ENCODE measurements at places on chromosomes 12 and 14.

DNA sequence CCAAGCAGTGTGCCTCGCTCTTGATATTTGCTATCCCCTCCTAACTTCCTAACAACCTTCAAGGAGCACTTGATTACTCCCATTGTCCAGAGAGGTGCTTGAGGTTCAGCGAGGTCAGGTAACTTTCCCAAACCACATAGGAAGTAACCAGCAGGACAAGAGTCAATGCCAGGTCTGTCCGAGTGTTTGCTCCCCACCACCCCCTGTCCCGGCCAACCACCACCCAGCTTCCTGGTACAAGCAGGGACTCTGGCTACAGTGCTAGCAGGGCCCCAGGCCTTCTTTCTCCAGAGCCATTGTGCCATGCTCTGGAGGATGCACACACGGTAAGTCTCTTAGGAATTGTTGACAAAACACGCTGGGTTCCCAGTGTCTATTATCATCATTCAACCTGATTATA is 49.2 kb downstream of the SYNE3 start:
- no peak for DNase-seq

DNA sequence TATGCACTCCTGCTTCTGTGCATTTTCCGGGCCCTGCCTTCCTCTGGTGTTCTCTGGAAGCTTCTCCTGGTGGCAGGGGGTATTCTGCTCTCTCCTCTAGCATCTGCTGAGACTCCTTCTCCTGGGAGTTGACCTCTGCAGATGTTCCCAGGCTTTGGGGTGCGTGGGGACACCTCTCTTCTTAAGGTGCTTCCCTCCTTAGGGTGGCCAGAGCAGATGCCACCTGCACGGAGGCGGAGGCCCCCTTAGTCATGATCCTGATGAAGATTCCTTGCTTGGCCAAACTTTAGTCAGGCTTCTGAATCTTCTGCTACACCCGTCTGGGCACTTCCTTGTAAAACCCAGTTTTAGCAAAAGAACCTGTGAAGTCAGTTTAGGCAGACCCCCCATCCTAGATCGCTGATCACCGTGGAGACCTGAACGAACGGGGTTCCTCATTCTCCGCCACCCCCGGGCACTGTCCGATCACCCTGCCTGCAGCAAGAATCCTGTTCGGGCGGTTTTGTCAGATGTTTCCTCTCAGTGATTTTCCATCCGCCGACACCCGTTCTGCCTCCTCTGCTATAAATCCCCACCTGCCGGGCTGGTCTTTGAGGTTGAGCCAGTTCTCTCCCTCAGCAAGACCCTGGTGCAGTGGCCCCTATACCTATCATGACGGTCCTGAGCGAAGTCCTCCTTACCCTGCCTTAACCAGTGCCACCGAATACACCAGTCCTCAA is 111.9 kb downstream of the CALM1 start:
- no peak for DNase-seq

GRCh38 chr14:64109819-64110554 is 184.2 kb downstream of the ESR2 start:
- no peak for DNase-seq

- no peak for DNase-seq
Observed at GRCh38 chr14:54589843-54590242, 22.9 kb downstream of the SAMD4A start.

GRCh38 chr14:37668646-37669045 is 73.2 kb downstream of the TTC6 start:
- DNase-seq = no peak

- DNase-seq = no peak
Observed at GRCh38 chr12:18400186-18400585, 138.9 kb downstream of the PIK3C2G start.

- no peak for DNase-seq
Observed at GRCh38 chr14:63523735-63524426, 19.3 kb downstream of the PPP2R5E start.

DNA sequence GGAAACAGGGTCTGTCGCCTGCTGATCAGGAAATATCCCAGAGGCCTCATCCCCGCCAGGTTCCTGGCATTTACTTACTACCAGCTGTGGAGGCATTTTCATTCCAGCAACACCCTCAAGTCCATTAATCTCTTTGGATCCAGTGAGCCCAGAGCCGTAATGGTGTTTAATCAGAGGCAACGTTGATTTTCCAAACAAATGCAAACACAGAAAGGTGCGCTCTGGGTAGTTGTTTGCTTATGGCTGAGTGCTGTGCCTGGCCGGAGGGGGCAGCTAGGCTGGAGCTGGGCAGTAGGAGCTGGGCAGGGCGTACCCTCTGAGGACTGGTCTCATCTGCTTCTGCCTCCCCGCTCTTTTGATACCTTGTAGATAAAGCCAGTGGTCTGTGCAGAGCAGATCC is 110.6 kb downstream of the ADCK1 start:
- DNase-seq = no peak

DNA sequence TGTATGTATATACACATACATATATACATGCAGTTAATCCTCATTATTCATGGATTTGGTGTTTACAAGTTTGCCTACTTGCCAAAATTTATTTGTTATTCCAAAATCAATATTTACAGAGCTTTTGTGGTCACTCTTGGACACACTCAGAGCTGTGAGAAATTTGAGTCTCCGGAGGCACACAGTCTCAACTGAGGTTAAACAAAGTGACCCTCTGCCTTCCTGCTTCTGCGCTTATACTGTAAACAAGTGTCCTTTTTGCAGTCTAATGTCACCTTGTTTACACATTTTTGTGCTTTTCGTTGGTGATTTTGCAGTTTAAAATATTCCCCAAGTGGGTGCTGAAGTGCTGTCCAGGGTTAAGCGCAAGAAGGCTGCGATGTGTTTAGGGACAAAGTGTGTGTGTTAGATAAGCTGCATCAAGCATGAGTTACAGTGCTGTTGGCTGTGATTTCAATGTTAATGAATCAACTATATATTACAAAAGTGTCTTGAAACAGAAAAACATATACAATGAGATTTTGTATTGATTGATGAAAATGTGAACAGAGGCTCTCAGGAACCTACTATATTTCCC is 13.1 kb upstream of the LTA4H start:
- no peak for DNase-seq

DNA sequence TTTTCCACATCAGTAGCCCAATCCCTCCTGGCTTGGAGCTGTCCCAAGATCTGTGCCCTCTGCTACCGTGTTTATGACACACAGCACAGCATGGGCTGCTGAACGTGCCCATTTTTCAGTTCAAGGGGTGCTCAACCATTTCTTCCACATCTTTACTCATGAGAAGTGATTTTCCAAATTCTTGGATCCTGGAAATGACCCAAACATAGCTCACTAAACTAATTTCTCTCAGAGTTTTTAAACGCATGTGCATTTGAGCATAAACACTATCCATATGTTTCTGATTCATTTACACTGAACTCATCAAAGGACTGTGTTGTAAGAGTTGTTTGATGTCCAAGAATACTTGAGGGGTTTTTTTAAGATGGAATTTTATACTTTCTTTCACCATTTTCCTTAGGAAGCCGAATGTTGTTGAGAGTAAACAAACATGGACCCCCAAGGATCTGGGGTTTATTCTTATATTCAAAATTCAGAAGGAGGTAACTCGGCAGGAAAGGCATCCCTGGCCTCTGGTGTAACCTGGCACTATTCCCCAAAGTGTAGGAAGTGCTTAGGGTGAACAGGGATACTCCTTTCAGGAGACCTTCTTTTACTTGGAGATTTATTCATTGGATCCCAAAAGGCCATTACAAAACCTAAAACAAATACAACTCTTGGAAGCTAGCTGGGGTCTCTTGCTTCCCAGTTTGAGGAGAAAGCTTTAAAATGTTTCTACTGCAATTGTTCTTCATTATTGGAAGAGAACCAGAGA is 215.0 kb downstream of the BMP4 start:
- DNase-seq = no peak

DNA sequence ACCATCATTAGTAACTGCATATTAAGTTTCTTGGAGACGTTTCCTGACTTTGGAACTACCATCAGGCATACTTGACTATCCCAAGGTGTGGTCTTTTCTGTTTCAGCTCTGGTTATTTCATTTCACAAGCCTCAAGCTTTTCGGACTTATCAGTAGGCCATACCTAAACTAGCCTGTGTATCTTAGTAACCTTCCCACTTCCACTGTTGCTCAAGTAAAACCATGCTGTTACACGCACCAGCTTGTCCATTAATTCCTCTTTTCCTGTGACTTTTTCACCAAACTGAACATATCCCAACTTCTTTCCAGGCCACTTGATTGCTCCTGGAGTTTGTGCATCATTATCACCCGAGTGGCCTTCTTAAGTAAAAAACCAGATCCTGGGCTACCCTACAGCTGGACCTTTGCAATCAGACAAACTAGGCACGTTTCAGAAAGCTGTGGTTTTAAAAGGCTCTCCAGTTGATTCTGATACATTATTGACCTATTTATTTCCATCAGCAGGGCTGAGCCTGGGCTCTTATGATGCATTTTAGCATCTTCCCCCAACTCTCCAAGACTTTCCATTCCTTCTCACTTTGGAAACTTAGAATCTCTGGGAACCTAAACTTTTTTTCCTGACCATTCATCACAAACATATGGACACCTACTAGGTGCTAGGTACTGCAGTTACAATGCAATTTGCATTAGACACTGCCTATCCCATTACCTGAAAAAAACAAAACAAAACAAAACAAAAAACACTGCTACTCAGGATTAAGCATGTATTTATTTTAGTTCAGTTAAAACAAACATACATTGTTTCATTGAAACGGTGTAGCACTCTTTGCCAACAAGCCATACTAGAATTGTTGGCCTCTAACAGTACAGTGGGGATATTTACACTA is 14.9 kb downstream of the SLC38A2 start:
- no peak for DNase-seq

- DNase-seq = no peak
Observed at GRCh38 chr12:107844312-107844921, 69.9 kb downstream of the ASCL4 start.

- no peak for DNase-seq
Observed at GRCh38 chr12:107144990-107145389, 51.6 kb upstream of the CRY1 start.

DNA sequence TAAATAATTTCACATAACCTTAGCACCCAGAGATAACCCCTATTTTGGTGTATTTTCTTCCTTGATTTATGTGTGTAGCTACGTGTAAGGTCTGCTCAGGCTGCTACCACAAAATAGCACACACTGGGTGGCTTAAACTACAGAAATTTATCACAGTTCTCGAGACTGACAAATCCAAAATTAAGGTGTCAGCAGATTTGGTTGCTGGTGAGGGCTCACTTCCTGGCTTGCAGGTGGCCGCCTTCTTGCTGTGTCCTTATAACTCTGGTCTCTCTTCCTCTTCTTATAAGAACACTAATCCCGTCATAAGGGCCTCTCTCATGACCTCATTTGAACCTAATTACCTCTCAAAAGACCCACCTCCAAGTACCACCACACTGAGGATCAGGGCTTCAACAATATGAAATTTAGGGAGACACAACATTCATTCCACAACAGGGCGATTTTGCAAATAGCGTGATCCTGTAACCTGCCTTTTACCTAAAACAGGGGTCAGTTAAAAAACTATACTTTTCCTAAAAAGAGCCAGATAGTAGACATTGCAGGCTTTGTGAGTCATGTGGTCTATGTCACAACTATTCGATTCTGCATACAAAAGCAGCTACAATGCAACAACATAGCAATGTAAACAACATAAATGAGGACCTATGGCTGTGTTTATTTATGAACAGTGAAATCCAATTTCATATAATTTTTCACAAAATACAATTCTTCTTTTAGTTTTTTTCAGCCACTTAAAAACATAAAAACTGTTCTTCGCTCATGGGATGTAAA is 371.7 kb downstream of the DPF3 start:
- no peak for DNase-seq

GRCh38 chr12:1581973-1582708 is 12.2 kb downstream of the FBXL14 start:
- DNase-seq = no peak

DNA sequence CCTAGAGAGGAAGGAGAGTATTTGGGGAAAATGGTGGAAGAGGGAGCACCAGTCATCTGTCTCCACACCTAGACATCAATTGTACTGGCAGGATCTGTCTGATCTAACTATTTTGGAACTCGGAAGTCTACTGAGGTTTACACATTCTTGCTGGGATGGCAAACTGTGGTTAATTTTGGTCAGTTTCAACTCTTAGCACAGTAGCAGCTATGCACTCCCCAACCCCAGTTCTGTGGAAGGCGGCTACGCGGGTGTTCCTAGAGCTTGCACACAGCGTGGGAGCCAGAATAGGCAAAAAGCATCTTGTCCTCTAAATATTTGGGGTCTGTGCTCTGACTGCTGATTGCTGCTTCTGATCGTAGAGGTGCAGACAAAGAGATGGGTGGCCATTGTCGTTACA is 33.8 kb downstream of the TECPR2 start:
- DNase-seq = no peak
